ENCODE measurements at places on chromosomes 4 and X. TPM values are rescaled to one million over a fixed set of nuclear protein-coding genes. Genes with fewer than 3 reads are reported as not detected.

DNA sequence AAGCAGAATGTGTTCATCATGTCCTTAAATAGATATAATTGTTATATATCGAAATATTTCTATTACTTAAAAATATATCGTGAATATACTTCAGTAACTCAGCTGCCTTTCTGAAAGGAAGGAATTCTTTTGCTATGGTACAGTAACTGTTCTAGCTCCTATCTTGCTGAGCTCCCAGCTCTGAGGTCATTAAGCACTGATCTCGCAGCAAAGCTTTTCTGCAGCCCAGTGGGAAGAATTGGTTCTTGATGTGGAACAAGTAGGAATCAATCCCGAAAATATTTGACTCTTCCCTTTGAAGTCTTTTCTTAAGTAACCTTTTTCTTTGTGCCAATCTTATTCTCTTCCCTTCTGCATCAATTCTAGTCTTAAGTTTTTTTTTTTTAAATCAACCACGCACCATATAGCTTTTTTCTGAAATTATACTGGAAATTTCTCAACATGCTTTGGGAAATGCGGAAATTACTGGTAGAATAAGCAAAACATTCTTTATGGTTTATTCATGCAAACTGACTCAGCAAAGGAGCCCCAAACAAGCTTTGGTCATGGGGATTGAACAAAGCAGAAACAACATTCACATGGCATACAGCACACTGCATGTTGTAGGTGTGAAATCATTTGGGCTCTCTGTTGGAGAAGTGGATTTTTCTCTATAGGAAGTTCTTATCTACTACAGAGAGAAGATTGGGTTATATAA is 428.9 kb upstream of the GNPDA2 start:
- no peak for DNase-seq

DNA sequence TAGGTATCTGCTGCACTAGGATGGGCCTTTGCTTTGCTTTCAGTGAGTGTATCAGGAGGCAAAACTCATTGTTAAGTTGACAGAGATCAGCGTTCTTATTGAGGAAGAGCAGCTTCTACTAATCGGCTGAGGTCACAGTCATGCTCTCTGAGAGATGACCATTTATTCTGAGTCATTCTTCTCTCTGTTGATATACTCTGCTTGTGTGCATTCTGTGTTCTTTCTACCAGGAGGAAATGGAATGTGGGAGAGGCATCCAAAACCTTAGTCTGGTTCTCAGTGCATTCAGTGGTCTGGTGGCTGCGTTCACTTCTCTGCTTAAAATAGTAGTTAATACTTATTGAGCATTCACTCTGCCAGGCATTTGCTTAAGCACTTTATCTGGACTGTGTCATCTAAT is 66.2 kb downstream of the RRAGB start:
- no peak for DNase-seq

Gene REPS2
- 19.6 TPM for polyA plus RNA-seq

Gene NWD2
- 0.14 TPM for polyA plus RNA-seq

- no peak for DNase-seq
Observed at GRCh38 chrX:108464604-108465003, 25.0 kb downstream of the COL4A5 start.

DNA sequence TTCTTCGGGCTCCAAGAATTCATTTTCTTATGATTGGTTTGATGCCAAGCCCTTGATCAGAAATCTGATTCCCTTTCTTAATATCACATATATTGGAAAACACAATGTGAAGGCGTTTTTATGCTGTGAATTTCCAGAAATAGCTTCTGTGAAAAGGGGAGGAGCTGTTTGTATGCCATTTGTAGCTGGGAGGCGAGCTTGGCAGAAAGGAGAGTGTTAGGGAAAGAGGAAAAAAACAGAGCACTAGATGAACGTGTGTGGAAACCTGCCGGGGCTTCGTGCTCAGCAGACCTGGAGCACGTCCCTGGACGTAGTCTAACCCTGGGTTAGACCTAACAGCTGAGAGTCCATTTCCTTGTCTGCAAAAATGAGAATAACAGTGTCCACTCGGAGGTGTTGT is 3.4 kb downstream of the CLCN4 start:
- DNase-seq = no peak
